ENCODE measurements at places on chromosomes 13 and 19. TPM values are rescaled to one million over a fixed set of nuclear protein-coding genes. Genes with fewer than 3 reads are reported as not detected.

Gene ZNF610
- 0.50 TPM for total RNA-seq

Gene MARCHF2
- 13.0 TPM for total RNA-seq

Gene CYP4F12
- total RNA-seq: not detected

Gene CEACAM20
- not detected for total RNA-seq

GRCh38 chr13:109780845-109781383 is 5.5 kb downstream of the IRS2 start:
- peak overlapping the region; percentile 31 for H3K4me3 ChIP-seq
- no peaks in the 10 kb centered on the region for H3K27me3 ChIP-seq

- peaks cover 19% of the 10 kb centered on the region for H3K4me1 ChIP-seq
- H3K27ac ChIP-seq: no peak overlapping the region
- no peak overlapping the region for H3K4me3 ChIP-seq
- H3K36me3 ChIP-seq: no peaks in the 10 kb centered on the region
- H3K27me3 ChIP-seq: peaks cover 6% of the 10 kb centered on the region
Measured at GRCh38 chr13:113845723-113846635, 17.9 kb downstream of the GAS6 start.

Gene NOVA2
- total RNA-seq: not detected

Gene SULT2A1
- total RNA-seq: not detected

- peaks cover 9% of the 10 kb centered on the region for H3K27me3 ChIP-seq
- peak overlapping the region; percentile 74 for H3K4me3 ChIP-seq
- peaks cover 11% of the 10 kb centered on the region for H3K4me1 ChIP-seq
Measured at GRCh38 chr19:1492474-1493006, 1.6 kb downstream of the REEP6 start.

DNA sequence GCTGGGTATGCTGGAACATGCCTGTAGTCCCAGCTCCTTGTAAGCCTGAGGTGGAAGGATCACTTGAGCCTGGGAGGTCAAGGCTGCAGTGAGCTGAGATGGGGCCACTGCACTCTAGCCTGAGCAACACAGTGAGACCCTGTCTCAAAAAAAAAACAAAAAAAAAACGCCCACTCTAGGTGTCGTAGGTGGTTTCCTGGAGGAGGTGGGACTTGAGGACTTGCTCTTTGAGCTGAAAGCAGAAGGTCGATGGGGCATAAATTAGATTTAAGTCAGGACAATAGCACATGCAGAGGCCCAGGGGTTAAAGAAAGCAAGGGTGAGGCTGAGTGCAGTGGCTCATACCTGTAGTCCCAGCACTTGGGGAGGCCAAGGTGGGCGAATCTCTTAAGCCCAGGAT is 12.9 kb upstream of the ILF3 start:
- DNase-seq: no peak
- H3K4me1 ChIP-seq: peaks cover 16% of the 10 kb centered on the region
- peak overlapping the region; percentile 24 for H3K27ac ChIP-seq
- peaks cover 55% of the 10 kb centered on the region for H3K36me3 ChIP-seq
- no peaks in the 10 kb centered on the region for H3K27me3 ChIP-seq

Gene IZUMO4
- total RNA-seq: 9.5 TPM

Gene DPF1
- total RNA-seq: 3.4 TPM

DNA sequence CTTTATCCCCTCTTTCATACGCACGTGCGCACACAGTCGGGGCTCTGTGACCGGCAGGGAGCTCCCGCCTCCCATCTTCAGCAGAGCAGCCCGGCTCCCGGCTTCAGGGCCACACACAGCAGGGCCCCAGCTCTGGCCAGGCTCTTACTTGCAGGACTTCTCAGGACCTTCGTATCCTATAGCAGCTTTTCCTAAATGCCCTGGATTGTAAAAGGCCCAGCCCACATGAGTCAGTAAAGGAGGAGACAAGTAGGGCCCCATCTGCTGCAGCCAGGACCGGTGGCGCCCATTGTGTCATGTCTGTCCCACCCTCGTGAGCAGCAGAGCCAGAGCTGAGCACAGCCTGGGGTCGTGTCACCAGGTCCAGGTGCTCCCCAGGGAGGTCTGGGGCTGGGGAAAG is 107.6 kb upstream of the VSTM2B start:
- DNase-seq: no peak
- no peaks in the 10 kb centered on the region for H3K27me3 ChIP-seq
- no peak overlapping the region for H3K27ac ChIP-seq

DNA sequence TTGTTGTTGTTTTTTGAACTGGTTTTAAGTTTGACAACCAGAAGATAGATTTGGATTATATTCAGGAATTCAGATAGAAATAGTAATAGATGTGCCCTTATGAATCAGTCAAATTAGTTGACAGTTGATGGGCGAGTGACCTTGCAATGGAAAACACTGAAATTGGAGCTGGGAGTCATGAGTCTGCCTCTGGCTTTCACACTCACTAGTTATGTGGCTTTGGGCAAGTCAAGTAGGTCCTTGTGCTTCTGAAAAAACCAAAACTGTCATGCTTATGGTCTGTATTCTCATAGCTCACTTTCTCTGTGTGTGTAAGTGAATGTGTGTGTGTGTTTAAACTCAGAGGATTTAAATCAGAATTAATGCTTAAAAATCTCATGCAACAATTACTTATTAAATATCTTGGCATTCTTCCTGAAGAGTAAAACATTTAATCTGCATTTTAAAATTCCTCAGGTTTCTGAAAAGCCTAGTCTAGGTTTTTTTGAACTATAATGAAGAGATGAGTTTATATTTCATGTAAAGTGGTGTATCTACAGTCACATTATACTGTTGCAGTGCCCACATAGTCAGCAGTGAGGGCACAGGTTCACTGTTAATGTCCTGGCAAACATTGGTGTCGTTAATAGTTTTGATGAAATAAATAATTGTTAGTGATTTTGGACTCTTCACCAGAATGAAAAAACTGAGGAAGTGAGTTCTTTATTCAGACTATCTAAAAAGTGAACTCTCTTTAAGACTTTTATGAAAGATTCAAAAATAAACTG is 32.5 kb downstream of the UCHL3 start:
- no peak overlapping the region for H3K4me3 ChIP-seq
- H3K4me1 ChIP-seq: peaks cover 7% of the 10 kb centered on the region
- DNase-seq: no peak
- H3K27ac ChIP-seq: no peak overlapping the region
- H3K27me3 ChIP-seq: no peaks in the 10 kb centered on the region

DNA sequence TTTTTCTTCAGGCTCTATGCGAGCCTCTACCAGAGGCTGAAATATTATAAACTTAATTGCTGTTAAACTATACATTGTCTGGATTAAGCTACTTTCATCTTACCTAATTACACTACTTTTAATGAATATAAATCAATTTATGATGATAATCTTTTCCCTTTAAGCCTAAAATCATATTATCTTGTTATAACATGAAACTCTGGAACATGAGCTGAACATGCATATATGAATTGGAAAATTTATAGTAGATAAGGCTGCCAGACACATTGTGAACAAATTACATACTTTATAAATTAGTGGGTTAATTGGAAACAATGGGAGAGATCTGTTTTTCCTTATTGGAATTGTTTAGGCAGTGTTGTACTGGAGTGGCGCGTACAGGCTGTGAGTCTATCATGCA is 45.3 kb upstream of the ZDHHC20 start:
- no peaks in the 10 kb centered on the region for H3K4me1 ChIP-seq
- DNase-seq: no peak
- no peak overlapping the region for H3K27ac ChIP-seq

- no peak overlapping the region for H3K27ac ChIP-seq
- H3K27me3 ChIP-seq: peaks cover 15% of the 10 kb centered on the region
- DNase-seq: no peak
- no peaks in the 10 kb centered on the region for H3K4me1 ChIP-seq
- H3K36me3 ChIP-seq: no peaks in the 10 kb centered on the region
Measured at GRCh38 chr13:42615691-42616090, 41.7 kb downstream of the TNFSF11 start.

- no peak for DNase-seq
- no peak overlapping the region for H3K27ac ChIP-seq
- peaks cover 2% of the 10 kb centered on the region for H3K27me3 ChIP-seq
- H3K4me3 ChIP-seq: no peak overlapping the region
- H3K4me1 ChIP-seq: no peaks in the 10 kb centered on the region
Measured at GRCh38 chr13:108168929-108169328, 46.4 kb downstream of the LIG4 start.

Gene CCDC70
- total RNA-seq: not detected

DNA sequence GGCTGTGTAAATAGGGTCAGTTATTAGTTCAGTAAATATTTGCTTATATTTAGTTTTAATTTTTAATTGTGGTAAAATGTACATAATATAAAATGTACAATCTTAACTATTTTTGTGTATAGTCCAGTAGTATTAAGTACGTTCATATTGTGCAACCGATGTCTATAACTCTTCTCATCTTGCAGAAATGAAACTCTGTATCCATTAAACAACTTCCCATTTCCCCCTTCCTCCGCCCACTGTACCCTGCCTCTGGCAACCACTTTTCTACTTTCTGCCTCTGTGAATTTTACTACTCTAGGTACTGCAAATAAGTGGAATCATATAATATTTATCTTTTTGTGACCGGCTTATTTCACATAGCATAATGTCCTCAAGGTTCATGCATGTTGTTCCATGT is 24.4 kb downstream of the UBAC2 start:
- H3K4me1 ChIP-seq: peaks cover 80% of the 10 kb centered on the region
- no peak overlapping the region for H3K27ac ChIP-seq
- no peak overlapping the region for H3K4me3 ChIP-seq
- no peak for DNase-seq
- H3K36me3 ChIP-seq: peaks cover 57% of the 10 kb centered on the region

DNA sequence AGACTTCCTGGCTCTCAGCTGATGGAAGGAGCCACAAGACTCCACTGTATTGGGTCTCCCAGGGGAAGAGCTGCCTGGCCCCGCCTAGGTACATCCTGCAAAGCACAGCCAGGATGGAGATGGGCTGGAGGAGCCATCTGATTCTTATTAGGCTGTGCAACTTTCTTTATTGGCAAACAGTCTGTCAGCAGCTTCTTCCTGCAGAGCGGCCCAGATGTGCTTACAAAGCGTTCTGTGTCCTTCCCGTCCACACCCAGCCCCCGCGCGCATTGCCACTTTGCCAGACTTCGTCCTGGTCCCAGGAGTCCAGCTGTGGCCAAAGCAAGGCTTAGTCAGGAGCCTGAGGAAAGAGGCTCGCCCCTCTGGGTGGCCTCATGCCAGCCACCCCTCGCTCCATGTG is 409.3 kb downstream of the ZNF536 start:
- H3K36me3 ChIP-seq: no peaks in the 10 kb centered on the region
- H3K27ac ChIP-seq: no peak overlapping the region
- H3K4me3 ChIP-seq: no peak overlapping the region
- H3K4me1 ChIP-seq: peaks cover 1% of the 10 kb centered on the region

DNA sequence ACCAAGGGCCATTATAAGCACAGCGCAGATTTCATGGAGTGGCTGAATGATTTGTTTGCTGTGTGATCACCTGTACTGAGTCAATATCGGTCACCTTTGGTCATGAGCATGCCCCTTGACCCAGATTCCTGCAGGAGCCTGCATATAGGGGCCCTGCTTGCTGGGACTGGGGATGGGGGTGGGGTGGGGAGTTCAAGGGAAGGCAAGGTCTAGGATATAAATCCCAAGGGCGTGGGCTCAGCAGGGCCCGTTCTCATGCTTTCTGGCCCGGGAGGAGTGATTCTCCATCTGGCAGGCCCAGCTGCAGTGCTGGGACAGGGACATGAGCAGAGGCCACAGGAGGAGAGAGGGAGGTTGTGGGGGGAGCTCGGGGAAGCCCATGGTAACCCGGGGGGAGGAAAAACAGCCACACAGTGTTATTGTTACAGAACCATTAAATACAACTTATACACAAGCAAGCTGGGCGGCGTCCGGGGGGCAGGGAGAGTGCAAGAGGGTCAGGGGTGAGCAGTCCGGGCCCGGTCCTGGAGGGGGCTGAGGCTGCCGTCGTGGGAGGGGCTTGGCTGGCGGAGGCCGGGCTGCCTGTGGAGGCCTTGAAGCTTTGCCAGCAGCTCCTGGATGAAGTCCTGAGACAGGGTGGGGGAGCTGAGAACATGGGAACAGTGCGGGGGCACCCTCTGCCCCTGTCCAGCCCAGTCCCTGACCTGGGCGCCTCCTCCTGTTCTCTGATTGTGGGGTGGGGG is 5.2 kb downstream of the PPP1R14A start:
- H3K27me3 ChIP-seq: no peaks in the 10 kb centered on the region
- H3K36me3 ChIP-seq: peaks cover 26% of the 10 kb centered on the region
- H3K4me3 ChIP-seq: no peak overlapping the region
- no peak for DNase-seq

Gene ZNF846
- 3.7 TPM for total RNA-seq

Gene MBD3L3
- total RNA-seq: not detected

DNA sequence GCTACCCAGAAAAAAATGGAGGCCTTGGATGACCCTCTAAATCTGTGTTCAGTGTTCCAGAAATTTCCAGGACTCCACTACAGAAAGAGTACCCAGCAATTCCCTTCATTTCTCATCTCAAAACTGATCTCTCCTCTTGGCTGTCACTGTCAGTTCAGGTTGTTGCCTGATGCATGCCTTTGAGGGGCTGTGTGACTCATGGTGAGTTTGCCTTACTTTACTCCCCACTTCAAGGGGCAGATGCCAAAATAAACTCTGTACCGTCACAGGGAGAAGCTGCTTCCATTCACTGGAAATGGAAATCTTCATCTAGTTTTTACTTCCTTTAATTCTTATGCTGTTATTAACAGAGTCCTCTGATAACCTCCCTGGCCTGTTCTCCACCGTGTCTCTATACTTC is 1075.0 kb downstream of the DIAPH3 start:
- H3K4me3 ChIP-seq: no peak overlapping the region
- no peak for DNase-seq
- H3K4me1 ChIP-seq: no peaks in the 10 kb centered on the region
- no peak overlapping the region for H3K27ac ChIP-seq

GRCh38 chr13:18628428-18628827 is 553.2 kb downstream of the TUBA3C start:
- H3K36me3 ChIP-seq: no peaks in the 10 kb centered on the region
- H3K27ac ChIP-seq: no peak overlapping the region
- DNase-seq: no peak
- no peaks in the 10 kb centered on the region for H3K27me3 ChIP-seq
- no peak overlapping the region for H3K4me3 ChIP-seq

Gene HOMER3
- total RNA-seq: 4.4 TPM

Measured in activated T-helper 2 cell treated with anti-CD3 and anti-CD28 coated beads, Interferon-gamma antibody, Interleukin-2, Interleukin-4, amounts not matched to agents 10 μg/mL and 5 μg/mL and 100 μg/mL, durations not matched to agents 14 hours and 24 hours and 36 hours (primary cell).